GM03348 (cell line): ENCODE measurements at places on chromosomes 5 and 9.

DNA sequence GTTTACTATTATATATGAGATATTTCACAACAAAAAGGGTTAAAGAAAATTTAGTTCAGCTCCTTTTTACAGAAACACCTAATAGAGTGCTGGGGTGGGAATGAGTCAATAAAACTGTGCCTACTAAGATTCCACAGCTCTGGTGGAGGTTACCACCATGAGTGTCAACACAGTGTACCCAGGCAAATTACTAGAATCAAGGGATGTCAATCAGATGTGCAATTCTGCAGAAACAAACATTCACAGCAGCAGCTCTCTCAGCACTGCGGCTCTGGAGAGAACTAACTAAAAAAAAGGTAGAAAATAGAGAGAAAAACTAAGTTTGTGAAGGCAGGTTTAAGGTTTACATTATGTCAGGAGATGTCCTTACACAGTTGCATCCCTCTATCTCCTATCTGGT lies 1313.0 kb downstream of the MAT2B start:
- DNase-seq = no peak

DNA sequence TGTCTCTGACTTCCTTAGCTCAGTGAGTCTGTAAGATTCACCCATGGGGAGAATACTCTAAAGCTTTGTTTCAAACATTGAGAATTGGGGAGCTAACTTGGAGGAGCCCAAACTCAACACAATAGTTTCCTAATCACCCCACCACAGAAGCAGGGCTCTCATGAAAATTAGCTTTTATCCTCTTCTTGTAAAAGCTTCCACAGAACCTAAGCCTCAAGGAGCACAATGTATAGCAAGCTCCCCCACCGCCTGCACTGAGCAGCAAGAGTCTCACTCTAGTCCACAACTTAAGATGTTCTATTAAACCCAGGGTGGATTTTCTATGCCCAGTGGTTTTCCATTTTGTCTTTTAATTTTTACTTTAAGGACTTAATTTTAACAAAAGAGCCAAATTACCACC lies 48.9 kb upstream of the GRHPR start:
- DNase-seq = no peak

GRCh38 chr9:15293084-15293483 lies 13.9 kb downstream of the TTC39B start:
- DNase-seq = no peak

GRCh38 chr5:169801324-169801777 lies 164.3 kb downstream of the DOCK2 start:
- peak; percentile 47 for DNase-seq

DNA sequence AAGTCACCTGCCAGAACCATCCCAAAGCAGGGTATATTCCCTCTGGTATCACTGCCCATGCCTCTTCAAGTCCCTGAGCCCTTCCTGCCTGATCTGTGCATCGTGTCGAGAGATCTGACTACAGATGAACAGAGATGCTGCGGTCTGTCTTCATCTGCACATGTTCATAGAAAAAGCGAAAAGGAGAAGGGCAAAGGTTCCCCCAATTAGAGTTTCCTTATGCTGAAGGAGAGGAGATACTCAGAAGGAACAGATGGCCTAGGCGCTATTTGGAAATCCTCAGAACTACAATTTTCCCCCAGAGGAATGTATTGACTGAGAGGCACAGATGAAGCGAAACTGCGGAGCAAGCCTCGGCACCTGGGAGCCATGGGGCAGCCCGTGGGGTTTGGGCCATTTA lies 170.9 kb downstream of the SEC61B start:
- no peak for DNase-seq

DNA sequence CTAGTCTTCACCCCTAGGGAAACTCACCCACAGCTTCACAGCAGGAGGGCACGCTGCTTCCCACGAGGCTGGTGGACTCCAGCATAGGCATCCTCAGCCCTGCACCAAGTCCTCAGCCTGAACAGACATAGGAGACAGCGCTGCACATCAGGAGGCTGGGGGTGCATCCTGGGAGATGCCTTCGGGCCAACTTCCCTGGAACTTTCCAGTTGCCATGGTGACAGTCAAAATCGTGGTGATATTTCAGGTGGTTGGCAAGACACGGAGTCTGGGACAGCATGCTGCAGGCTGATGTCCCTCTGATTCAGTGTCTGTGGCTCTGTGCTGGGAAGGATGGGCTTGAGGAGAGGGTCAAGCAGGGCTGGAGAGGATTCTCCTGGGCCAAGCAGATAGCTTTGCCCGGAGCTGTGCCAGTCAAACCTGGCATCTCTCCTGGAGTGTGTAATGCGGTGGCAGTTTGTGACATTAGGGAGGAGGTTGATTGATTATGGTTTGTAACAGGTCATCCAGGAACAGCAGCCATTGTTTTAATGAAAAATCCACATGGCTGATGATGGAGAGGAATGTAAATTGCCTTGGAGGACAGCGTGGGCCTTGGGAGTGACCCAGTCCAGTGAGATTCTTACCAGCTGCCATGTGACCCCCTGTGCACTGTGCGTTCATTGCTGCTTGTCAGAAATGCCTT lies 35.6 kb upstream of the SEMA4D start:
- DNase-seq = no peak

DNA sequence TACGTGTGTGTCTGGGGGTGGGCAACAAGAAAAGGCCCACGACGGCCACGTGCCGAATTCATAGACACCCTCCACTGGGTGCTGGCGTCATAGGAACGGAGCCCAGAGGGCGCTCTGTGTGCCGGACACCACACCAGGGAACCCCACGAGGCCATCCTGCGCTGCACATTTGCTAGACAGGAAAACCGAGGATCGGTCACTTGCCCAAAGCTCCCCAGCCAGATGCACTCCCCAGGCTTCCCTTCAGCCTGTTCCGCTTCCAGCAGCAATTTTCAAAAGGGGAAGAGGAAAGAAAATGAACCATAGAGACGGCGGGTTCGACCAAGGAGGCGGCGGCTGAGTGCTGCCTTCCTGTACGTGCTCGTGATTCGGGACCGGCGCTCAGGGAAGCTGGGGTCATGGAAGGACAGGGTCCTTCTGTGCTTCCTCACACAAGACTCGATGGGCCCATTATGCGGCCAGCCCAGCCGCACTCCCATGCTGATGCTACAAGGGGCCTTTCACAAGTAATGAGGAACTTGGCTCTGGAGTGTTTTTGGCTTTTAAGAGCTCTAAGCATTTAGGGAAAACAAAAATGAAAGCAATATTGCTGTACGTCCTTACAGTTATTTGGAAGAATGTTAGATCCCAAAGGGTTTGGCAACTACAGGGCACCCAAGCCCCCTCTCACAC lies 124.6 kb upstream of the SARDH start:
- DNase-seq = no peak

DNA sequence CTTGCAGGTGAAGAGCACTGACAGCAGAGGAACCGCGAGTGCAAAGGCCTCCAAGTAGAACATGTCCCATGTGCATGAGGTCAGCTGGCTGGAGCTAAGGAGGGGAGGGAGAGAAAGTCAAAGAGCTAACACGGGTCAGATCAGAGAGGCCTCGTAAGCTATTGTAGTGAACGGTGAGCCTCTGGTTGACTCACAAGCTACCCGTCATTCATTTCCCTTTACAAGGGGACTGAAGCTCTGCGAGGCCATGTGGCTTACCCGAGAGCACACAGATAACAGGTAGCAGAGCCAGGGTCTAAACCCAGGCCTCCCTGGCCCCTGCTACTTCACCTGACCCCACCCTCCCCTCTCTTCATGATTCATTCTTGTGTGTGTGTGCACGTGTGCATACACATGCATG lies 152.7 kb upstream of the ADRA1B start:
- no peak for DNase-seq

- no peak for DNase-seq
Measured at GRCh38 chr5:170945275-170945674, 83.5 kb downstream of the RANBP17 start.

DNA sequence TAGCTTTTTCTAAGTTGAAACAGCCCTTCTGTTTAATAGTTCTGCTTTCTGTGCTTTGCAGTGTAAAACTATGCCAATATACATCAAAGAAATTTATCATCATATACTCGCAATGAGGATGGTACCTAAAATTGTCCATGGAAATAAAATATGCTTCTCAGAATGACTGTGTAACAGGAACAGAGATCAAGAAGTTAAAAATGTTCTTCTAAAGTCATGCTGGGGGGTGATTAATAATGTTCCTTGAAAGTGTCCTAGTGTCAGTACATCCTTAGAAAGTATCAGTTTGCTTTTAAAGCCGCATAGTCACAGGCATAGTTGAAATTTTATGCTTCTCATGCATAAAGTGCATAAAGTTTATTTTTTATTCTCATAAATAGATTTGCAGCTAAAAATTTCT lies 4.0 kb upstream of the LRRC70 start:
- DNase-seq = no peak

DNA sequence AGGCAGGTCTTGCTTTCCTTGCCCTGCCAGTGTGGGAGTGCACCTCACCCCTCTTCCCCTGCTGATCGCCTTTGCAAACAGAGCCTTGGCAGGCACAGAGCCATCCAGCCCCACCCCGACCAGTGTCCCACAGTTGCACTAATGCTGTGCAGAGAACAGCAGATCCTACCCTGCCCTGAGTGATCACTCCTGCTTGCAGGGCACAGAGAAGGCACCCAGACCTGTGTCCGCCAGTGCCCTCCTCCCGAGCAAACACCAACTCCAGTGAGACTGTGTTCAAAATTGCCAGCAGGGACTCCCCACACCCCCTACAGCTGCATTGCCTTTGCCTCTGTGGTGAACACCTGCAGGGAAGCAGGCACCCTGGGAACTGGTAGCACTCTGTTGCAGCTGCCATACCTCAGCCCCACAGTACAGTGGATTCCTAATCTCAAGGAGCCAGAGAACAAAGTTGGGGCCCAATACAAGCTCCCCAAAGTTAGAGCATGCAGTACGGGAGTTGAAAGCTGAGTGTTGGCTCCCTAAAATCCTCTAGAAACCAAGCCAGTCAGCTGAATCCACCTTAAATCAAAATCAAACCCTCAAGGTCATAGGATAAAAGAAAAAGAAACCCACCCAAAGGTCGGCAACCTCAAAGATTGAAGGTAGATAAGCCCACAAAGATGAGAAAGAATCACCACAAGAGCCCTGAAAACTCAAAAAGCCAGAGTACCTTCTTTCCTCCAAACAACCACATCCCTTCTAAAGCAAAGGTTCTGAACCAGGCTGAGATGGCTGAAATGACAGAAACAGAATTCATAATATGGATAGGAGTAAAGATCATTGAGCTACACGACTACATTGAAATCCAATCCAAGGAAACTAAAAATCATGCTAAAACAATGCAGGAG lies 92.9 kb upstream of the PIK3R1 start:
- DNase-seq = no peak

DNA sequence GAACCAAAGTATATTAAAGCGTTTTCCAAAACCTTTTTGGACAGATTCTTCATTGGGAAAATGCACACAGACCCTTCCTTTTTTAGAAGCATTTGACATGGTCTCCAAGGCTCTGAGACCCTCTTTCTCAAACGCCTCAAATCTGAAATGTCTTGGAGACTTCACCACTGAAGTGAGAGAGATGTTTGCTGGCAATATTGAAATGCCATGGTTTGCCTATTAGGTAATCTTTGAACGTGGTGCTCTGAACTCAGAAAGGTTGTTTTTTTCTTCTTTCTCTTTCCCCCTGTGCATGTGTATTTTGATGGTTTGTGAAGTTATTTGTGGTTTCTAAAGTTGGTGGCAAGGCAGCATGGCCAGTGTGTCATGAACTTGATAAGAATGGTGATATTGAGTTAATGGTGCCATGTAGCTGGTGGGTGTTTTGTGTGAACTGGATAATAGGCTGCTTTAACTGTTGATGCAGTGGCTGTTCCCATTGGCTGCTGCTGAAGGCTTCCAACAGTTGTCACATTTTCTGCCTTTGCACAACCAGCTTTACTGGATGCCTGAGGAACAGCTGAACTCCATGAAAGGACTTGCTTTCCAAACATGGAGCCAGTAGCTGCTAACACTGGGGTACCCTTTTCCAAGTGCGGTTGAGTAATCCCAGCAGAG lies 1.7 kb downstream of the PALM2AKAP2 start:
- DNase-seq = no peak

DNA sequence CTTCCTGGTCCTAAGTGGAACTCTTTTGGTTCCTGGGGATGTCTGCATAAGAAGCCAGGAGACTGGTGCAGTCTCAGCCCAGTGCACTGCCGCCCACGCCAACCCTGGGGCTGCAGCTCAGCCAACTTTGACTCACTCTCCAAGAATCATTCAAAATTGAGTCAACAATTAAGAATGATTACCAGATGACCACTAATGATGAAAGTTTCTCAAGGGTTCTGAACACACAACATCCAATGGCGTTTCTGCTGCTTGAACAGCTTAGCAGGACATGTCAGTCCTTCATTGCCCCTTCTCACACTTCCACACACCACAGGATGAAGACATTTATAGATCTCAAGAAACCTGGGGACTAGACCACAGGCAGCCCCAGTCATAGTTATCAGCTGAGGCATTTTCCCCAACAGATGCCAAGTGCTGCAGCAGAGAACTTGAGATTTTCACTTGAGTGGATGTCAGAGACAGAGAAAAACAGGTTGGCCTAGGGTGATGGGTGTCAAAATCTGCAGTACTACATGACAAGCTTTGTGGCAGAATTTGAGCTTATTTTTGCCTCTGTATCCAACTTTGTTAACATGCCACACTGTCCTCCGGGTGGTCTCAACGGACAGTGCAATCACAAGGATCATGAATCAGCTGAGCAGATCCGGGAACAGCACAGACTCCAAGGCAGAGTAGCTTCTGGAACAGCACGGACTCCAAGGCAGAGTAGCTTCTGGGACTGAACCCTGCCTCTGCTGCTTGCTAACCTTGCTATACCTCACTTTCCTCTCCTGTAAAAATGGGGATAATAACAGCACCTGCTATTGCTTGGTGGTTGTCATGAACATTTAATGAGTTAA lies 356.1 kb downstream of the SPOCK1 start:
- DNase-seq = peak; percentile 89

DNA sequence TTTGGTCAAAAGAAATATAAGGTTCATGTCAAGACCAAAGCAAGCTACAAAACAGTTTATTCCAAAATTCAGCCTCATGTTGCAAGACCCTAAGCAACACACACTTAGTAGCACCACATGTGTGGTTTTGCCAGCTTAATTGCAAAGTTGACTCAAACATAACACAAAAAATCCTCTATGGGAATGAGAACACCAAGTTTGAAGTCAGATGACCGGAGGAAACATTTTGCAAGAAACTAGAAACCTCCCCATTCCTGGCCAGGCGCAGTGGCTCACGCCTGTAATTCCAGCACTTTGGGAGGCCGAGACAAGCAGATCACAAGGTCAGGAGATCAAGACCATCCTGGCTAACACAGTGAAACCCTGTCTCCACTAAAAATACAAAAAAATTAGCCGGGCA lies 261.8 kb downstream of the EBF1 start:
- DNase-seq = no peak

DNA sequence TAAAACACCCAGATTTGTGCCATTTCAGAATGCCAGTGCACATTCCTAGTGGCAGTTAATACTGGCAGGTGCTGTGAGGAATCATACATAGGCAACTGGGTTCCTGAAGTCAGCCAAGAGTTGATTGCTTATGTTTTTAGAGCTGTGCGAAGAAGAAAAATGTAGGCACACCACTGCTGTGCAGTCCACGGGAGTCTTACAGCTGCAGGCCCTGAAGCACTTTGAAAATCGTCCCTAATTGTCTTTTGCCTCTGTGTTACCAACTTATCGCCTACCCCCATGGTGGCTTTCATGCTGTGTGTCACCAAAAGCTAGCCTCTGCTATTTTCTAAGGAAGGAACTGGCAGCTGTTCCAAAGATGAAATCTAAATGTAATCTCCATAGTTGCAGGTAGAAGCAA lies 263.9 kb downstream of the ARRDC3 start:
- no peak for DNase-seq
